RPMI7951 (cell line): ENCODE measurements at places on chromosomes 2 and 18.
A peak's percentile ranks its signal among the peaks of the same experiment; 100 is the strongest.

DNA sequence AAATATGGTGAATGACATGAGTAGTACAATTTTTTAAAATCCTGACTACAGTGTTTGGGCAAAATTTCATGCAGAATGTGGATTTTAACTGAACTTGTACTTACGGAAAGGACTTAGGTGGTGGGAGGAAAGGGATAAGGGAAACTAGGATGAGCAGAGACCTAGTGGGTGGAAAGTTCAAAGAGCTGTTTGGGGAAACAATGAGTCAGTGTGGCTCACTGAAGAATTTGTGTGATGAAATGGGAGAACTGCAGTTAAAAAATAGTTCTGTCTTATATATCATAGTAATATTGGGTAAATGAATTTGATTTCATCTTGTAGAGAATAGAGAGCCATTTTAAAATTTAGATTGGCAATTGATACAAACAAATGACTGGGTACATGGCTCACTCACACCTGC lies 220.1 kb upstream of the CTAGE1 start:
- DNase-seq, result peak; percentile 77

DNA sequence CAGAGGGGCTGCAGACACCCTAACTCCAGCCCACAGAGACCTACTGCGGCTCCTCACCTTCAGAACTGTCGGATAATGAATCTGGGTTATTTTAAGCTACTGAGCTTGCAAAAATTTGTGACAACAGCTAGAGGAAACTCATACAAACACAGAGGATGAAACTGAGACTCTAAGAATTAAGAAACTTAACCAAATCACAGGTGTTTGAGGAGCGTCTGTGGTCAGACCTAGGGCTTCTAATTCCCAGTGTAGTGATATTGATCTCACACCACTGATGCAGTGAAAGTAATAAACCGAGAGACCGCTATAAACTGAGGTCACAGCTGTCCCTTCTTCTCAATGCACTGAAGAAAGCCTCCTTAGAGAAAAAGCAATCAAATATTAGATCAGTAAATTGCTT lies 110.1 kb downstream of the RGPD3 start:
- DNase-seq, result no peak

DNA sequence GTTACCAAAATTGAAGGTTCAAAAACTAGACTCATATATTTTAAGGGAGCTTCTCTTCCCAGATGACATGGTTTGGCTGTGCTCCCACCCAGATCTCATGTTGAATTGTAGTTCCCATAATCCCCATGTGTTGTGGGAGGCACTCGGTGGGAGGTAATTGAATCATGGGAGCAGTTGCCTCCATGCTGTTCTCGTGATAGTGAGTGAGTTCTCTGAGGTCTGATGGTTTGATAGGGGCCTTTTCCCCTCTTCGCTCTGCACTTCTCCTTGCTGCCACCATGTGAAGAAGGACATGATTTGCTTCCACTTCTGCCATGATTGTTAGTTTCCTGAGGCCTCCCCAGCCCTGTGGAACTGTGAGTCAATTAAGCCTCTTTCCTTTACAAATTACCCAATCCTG lies 140.1 kb downstream of the MAIP1 start:
- DNase-seq, result peak; percentile 11

DNA sequence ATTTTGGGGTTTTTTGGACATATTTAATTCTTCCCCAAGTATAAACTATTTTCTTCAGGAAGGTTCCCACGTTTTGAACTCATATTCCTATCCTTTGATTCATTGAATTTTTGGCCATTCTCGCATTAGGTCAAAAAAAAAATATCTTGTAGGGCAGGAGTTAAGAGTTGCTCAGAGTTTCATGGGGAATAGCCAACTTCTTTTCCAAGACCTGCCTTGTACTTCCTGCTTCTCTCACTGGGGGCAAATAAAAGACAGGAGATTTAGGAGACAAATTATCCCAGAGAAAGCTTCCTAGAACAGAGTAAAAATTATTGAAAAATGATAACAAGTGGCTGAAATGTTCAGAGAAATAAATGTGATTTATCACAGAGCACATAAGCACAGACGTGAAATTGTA lies 55.2 kb upstream of the BCL11A start:
- DNase-seq, result no peak

GRCh38 chr2:219563271-219563928 lies 7.9 kb downstream of the OBSL1 start:
- DNase-seq, result no peak

GRCh38 chr2:242011991-242012764 lies 142.6 kb downstream of the RTP5 start:
- no peak for DNase-seq

GRCh38 chr2:7824211-7824610 lies 857.6 kb upstream of the ID2 start:
- no peak for DNase-seq

DNA sequence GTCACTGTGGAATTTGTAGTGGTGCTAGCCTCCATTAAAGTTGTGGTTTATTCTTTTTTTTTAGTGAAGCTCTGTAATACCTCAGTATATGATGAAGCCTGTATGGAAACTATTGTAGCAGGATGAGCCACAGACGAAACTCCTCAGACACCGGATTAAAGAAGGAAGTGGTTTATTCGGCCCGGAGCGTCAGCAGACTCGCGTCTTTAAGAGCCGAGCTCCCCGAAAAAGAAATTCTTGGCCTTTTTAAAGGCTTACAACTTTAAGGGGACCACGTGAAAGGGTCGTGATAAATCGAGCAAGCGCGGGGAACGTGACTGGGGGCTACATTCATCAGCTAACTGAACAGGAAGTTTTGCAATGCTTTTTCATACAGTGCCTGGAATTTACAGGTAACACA lies 8.1 kb upstream of the CCL20 start:
- DNase-seq, result peak; percentile 76
